ENCODE measurements at places on chromosomes 6 and 20.

DNA sequence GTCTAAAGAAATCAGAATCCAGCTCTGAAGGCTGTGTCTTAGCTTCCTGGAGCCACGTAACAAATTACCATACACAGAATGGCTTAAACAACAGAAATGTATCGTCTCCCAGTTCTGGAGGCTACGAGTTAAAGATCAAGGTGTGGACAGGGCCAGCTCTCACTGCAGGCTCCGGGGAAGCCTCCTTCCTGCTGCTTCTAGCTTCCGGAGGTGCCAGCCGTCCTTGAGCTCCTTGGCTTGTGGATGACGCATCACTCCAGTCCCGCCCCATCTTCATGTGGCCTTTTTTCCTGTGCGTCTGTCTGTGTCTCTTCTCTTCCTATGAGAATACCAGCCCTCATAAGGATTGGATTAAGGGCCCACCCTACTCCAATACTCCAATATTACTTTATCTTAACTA lies 319.1 kb upstream of the QKI start:
- no peak for DNase-seq

DNA sequence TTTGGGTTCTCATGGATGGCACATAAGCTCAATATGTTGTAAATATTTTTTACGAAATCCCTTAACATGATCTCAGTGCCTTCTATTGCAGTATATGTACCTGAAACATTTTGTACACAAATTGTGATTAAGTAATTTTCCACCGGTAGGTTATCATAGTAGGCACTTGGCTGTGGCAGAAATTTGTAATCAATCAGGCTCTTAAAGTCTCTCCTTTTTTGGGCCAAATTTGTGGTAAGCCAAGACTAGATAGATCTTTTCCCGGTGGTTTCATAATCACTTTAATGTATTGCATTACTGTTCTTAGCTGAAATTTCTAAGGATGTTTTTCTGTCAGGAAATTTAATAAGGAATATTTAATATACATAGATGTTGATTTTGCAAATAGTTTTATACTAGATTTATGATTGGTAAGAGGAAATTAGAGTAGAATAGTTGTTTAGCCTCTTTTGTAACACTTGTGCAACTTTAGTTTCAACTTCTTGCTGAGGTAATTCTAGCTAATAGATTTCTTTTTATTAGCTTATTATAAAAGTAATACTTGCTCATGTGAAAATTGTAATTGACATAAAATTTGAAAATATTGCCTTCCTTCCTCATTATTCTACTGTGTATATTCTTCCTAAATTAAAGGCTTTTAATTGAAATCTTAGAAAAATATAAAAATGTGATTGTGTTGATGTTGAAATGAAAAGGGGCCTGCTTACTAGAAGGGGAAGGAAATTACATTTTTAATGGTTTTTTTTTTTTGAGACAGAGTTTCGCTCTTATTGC lies 3.2 kb downstream of the PCMT1 start:
- DNase-seq = no peak

GRCh38 chr6:108492131-108492766 lies 68.5 kb upstream of the FOXO3 start:
- no peak for DNase-seq

DNA sequence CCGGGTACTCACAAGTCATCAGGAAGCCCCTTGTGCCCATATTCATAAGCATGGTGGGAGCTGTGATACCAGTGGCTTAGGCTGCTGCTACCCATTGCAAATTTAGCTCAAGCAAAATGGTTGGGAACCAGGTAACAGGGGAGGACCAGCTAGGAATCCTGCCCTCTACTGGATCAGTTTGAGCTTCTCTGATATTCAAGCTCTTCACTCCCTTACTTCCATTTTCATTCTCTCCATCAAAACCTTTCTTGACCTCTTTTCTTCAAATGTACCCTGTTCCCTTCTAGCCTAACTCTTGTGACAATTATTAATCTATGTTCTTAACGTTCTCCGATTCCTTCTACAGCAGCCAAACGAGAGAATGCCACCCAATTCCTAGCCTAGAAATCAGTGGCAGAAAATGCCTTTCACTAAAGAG lies 9.7 kb downstream of the NOL7 start:
- no peak for DNase-seq

DNA sequence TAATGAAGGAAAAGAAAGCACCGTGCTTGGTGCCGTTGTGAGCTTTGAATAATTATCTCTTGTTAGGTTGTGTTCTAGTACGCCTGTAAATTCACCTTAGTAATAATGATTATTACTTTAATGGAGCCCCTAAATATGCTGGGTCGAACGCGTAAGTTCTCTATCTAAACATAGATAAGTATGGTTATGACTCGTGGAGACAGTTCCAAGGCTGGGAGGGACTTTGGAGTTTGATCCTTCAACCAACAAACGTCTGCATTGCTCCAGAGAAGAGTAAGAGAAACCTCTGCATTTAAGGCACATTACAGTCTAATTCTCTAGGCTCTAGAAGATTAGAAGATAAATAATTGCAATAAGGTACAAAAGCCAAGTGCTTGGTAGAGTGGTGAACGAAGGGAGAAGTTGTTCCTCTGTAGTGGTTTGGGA lies 514 bp downstream of the ACOT13 start:
- no peak for DNase-seq

- DNase-seq = no peak
These were observed 14.6 kb downstream of the EDN3 start for GRCh38 chr20:59314997-59315396.

- no peak for DNase-seq
These were observed 699.1 kb downstream of the EPM2A start for GRCh38 chr6:145036236-145036635.

- no peak for DNase-seq
These were observed 13.0 kb downstream of the UCKL1 start for GRCh38 chr20:63942969-63943807.

- no peak for DNase-seq
These were observed 18.6 kb downstream of the FKBP1A start for GRCh38 chr20:1374246-1374645.

- DNase-seq = no peak
These were observed 210.6 kb downstream of the DLL1 start for GRCh38 chr6:170080169-170080827.

- DNase-seq = no peak
These were observed 20.4 kb downstream of the AFDN start for GRCh38 chr6:167846997-167847606.

DNA sequence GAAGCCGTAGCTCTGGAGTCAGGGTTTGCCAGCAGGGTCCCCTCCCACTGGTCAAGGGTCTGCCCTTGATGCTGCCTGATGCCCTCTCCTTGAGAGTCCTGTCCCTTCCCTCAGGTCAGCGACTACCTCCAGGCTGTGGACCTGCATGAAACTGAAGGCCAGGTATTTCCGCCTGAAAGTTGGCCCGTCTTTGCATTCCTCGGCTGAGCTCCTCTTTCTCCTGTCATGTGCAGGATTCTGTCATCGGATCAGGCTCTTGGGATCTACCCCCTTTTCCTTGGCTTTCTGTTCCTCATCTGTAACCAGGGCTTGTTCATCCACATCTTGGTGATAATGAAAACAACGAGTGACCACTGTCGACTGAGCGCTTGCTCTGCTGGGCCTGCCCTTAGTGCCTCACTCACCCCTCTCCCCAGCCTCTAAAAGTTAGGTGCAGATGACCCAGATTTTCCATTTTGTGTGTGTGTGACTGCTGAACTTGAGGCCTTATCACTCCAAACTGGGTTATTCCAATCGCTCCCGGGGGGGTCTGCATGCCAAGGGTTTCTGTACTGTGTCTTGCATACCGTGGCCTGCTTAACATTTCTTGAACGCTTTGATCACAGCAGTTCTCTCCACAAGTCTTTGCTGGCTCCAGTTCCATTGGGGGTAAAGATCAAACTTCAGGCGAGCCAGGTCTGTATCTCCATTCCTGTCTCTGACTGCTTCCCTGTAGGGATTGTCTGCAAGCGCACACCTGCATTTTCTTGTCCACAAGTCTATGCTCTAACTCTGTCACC lies 81.6 kb downstream of the DTD1 start:
- DNase-seq = no peak

- no peak for DNase-seq
These were observed 133.1 kb upstream of the PTPRT start for GRCh38 chr20:43322851-43323250.

DNA sequence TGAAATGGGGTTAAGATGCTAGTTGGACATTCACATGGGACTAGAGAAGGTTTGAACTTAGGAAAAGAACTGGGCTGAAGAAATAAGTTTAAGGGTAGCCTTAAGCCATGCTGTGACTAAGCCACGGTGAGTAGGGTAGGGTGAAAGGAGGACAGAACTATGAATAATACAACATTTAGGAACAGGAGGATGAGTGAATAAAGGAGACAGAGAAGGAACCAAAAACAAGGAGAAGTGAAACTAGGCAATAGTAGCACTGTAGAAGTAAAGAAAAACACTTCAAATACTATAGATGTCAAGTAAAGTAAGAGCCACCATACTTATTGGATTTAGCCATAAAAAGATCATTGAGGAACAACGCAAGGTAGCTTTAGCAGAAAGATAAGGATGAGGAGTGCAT lies 111.2 kb downstream of the KCNQ5 start:
- DNase-seq = no peak

GRCh38 chr6:67736816-67737215 lies 898.3 kb upstream of the ADGRB3 start:
- no peak for DNase-seq

DNA sequence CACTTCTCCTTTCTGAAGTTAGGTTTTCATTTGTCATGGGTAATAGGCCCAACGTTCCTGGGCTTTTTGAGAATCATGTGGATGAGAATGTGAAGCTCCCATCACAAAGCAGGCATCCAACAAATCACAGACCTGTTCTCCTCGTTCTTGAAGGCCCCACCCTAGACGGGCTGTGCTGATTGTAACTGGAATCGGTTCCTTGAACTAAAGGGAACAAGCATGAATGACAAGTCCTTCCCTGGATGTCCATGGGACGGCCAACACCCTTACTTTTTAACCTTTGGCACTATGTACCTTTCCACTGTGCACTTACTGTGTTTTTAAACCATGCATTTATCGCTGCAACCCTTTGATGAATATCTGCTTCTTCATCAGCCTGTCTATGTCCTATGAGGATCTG lies 438.2 kb downstream of the CD83 start:
- DNase-seq = no peak

- DNase-seq = no peak
These were observed 152.4 kb downstream of the THBS2 start for GRCh38 chr6:169101036-169101805.

DNA sequence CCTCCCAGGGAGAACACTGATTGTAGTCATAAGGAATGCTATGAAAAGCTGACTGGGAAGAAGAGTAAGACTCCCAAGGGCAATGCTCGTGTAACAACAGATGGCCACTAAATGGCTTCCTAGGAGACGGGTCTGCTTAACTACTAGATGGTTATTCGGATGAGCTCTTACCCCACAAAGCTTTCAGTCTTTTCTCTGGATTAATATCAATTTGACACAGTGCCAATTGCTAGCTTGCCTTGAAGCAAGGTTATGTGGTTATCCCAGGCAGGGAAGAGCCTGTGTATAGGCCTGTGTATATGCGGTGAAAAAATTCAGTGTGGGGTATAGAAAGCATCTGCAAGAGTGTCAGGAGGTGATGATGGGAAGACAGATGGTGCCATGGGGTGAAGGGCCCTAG lies 86.4 kb upstream of the NOX3 start:
- no peak for DNase-seq
